ENCODE measurements at places on chromosomes 1 and 21.
A peak's percentile ranks its signal among the peaks of the same experiment; 100 is the strongest.

DNA sequence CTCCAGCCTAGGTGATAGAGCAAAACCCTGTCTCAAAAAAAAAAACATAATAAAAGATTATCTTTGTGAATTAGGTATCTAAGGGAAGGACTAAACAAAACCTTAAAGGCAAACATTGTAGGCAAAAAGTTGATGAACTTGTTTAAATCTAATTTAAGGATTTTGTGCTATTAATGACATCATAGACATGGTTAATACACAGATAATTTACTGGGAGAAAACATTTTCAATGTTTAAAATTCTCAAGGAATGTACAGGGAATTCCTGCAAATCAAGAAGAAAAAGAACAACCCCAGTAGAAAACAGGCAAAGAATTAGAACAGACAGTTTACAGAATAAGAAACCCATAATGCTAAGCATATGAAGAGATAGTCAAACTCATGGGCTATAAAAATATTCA, 47.6 kb downstream of the ST3GAL3 start:
- no peak for DNase-seq

DNA sequence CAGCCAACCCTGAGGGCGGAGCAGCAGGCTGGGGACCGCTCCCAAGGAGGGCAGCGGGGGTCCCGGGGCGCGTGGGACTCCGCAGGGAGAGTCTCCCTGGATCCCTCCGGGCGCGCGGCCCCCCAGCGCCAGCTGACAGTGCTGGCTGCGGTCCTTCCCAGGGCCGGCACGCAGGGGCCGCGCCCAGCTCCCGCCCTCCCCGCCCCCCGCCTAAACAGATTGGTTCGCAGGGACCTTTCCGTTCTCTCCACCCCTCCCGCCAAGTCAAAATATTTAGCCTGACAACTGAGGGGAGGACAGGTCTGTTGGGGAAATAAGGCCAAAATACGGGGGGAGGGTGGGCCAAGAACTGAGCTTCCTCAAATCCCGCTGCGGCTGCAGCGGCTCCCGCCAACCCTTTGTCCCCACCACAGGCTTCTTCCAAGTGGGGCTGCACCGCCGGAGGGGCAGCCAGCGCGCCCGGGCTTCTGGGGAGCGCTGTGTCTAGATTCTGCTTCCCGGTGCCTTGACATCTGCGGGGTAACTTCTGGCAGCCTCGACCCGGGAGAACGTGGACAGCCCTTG, at the start of gene INSRR:
TSS of gene INSRR (minus strand) at position 159 of the 564 bp plus-strand sequence. CDS start 496 bp downstream, outside the sequence.
- DNase-seq = no peak

- no peak for DNase-seq
Observed at GRCh38 chr1:26541816-26542711, 12.5 kb downstream of the RPS6KA1 start.

GRCh38 chr21:14615359-14615974, 69.4 kb upstream of the SAMSN1 start:
- DNase-seq = no peak

DNA sequence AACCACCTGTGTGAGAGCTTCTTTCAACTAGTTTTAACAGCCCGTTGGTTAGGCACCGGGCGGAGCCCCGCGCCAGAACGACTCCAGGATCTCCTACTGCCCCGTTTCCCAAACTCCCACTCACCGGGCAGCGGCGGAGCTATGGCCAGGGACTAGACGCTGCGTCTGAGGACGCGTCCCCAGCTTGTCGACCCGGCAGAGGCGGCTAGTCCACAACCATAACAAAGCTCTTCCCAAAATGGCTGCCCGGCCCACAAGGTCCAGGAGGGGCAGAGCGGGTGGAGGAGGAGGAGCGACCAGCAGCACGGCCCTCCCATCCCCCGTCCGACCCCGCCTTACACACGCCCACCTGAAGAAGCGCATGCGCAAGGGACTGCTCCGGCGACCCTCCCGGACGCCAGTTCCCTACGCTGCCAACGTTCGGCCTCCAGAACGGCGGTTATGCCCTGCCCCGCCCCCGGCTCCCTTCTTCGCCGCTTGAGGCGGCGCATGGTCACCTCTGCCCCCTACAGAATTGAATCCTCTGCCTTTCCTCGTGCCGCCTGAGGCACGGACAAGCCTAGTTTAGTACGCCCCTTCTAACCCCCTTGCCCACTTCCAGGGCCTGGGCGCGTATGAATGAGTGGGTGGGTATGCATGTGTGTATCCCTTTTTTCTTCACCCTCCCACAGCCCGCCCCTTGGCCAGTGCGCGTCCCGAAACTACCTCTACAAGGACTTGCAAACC, at the start of gene GPBP1L1:
TSS of gene GPBP1L1 (minus strand) at position 246 of the 726 bp plus-strand sequence. CDS start 27,446 bp downstream, outside the sequence.
- DNase-seq = peak; percentile 70

GRCh38 chr1:2989976-2990375, 31.3 kb upstream of the ACTRT2 start:
- DNase-seq = no peak

GRCh38 chr21:44858291-44858690, 15.2 kb downstream of the PTTG1IP start:
- DNase-seq = no peak

DNA sequence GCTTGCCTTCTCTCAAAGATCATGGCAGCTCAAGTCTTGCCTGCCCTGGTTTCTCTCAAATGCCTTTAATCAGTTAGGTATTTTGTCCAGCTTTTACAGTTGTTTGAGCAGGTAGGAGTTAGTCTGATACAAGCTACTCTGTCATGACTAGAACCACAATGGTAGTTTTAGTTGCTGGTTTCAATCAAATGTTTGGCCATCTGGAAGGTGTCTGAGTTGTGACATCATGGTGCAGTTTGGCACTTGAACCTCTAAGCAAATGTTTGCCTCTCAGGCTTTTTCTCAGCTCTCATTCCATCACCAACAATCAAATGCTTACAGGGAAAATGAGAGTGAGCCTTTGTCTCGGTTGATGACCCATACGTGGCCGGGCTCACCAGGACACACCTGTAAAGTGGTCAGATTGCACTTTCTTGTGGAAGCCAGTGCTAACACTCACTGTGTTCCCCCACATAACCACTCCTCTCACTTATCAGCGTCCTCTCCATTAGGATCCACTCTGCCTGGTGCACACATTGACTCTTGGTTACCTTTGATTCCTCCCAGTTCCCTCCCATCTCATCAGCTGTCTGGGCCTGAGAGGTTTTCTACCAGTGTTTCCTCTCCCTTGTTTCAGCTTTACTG, 67.5 kb downstream of the CCDC185 start:
- DNase-seq = no peak

GRCh38 chr1:56199061-56199460, 380.3 kb downstream of the PLPP3 start:
- no peak for DNase-seq

DNA sequence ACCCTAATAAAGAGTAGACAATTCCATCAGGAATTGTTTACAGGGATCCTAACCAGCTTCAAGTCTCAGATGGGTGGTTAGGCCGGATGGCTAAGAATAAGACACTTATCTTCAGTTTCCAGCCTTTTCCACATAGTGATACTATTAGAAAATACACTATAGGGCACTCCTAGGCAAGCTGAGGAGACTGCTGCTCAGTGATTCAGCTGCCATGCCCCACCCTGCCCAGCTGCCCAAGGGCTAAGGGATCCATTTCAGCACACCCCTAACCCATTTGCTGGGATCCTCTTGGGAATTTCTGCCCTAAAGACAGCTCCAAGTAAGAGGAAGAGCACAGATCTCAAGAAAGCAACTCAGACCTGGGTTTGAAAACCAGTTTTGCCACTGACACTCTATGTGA, 31.9 kb downstream of the PLPP3 start:
- no peak for DNase-seq

GRCh38 chr1:29586991-29587745, 350.8 kb downstream of the PTPRU start:
- no peak for DNase-seq

DNA sequence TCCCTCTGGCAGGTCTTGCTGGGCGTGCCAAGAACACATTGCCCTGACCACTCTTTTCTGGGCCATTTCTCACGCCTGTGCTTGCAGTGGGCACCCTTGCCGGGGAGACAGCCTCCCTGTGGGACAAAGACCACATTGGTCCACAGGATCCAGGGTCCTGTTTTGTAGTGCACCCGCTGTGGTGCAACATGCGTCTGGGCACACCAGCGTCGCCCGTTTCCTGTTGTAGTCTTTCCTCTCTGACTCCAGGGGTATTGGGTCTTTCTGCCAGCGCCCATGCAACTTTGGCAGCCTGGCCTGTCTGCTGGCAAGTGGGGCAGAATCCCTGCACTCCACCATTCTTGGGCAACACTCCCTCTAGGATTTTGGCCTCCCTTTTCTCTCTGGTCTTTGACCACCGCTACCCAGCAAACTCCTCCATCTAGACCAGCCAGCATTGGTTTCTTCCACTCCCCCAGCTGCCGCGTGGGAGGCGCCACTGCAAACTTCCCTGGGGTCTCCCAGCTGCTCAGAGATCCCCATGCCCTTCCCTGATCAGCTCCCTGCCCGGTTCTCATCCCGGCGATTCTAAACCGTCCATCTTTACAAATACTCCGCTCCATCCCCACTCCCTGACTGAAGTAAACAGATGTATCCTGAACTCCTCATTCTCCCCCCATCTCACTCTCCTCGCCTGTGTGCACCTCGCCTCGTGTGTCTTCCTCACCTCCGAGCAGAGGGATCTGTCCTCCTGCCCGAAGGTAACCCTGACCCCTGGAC, 1.2 kb upstream of the TPRG1L start:
- DNase-seq = no peak

GRCh38 chr1:226035915-226036314, 26.6 kb upstream of the H3-3A start:
- DNase-seq = no peak

GRCh38 chr1:233672732-233673131, 58.8 kb downstream of the KCNK1 start:
- no peak for DNase-seq

DNA sequence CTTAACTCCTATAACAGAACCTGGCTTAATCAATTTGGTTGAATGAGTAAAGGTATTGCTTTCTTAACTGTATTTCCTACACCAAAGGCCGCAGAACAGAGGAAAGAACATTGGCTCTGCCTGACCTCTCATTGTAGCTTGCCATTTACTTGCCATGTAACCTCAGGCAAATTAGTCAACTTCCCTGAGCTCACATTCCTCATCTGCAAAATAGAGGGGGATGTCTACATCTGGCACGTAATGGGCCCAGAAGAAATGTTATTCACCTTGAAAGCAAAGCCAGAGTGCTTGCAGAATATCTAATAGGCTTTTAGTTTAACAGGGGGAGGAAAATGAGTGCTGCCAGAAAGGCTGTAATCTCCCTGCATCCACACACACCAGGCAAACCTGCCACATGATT, 44.3 kb downstream of the LAMC2 start:
- DNase-seq = no peak

GRCh38 chr21:28893687-28894086, 99.0 kb downstream of the LTN1 start:
- DNase-seq = no peak

GRCh38 chr1:183023146-183023600, at the start of gene LAMC1:
LAMC1 (plus strand) TSS chr1:183023420; CDS start chr1:183023717, 297 bp downstream.
- no peak for DNase-seq

All from GM04503 (cell line).